Mucosa of gallbladder (tissue), 1 donor: ENCODE measurements at places on chromosomes 2 and 18.

GRCh38 chr2:138335036-138335435 lies 166.5 kb upstream of the SPOPL start:
- DNase-seq: no peak

GRCh38 chr2:234249873-234250272 lies 199.4 kb downstream of the SPP2 start:
- no peak for DNase-seq

DNA sequence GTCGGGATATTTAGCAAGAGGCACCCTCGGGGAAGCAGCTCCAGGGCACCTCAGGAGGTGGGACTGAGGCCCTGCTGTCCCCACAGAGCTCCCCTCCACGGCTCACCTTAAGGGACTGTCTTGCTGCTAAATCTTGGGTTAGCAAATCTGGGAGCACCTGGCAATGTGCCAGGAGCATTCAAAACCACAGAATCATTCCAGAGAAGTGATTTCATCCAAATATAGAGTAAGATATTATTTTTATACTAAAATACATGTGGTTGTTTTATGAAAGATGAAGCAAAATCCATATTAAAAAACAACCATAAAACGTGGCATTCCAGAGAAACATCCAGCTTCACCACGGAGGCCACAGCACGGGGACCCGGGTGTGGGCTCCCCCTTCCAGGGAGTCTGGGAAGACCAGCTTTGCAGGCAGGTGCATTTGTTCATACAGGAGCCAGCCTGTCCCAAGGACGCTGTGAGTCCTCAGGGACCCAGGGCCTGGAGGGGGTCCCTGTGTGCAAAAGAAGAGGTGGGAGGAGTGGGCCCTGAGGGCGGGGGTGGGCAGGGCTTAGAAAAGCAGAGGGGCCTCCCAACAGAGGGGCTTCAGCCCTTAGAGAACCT lies 16.3 kb downstream of the HS1BP3 start:
- no peak for DNase-seq

GRCh38 chr2:195656161-195656858 lies 716 bp upstream of the SLC39A10 start:
- DNase-seq: peak; percentile 21

DNA sequence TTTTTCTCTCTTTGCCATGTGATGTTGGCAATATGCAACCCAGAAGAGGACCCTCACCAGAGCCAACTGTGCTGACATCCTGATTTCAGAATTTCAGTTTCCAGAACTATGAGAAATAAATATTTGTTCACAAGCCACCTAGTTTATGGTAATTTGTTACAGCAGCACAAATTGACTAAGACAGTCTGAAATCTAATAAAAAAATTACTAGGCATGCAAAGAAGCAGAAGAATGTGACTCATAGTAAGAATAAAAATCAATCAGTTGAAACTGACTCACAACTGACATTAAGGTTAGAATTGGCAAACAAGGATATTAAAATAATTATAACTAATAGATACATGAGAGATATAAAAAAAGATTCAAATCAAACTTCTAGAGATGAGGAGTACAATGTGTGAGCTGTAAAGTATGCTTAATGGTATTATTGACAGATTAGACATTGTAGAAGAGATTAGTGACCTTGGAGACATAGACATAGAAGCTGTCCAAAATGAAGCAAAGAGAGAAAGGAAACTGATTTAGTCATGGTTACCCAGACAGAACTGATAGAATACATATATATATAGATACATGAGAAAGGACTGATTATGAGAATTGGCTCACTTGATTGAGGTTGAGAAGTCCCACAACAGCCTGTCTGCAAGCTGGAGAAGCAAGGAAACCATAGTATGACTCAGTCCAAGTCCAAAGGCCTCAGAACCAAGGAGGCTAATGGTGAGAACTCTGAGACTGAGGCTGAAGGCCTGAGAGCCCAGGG lies 27.8 kb upstream of the TTC39C start:
- no peak for DNase-seq

- no peak for DNase-seq
These were observed 40.0 kb downstream of the DNMT3A start for GRCh38 chr2:25301453-25302352.

DNA sequence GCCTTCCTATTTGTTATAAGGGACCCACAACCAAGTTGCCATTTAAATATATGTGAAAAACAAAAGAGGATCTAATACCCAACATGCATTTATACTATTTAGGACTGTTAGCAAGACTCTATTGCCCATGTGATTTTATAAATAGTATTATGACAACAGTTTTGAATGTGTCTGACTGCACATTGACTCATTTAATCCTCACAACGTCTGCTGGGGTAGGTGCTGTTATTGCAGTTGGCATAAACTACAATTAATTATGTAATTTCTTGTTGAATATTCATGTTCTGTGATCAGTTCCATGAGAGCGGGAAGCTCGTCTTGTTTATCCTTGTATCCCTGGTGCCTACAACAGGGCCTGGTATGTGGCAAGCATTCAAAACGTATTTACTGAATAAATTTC lies 53.7 kb downstream of the SH2D6 start:
- no peak for DNase-seq

DNA sequence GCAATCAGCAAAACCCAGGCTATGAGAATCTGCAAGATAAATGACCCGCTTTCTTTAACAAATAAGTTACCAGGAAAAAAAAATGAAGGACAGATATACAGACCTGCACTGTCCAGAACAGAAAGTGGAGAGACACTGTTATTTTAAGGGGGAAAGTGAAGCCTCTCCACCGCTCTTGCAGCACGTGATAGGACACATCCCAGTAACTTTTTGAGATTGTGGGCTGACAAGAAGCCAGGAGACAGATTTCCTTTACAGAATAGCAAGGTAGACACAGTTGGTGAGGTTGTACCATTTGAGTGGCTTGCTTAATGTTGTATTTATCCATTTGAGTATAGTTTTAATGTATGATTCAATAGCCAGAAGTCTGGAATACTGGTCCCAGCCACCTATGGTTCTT lies 13.0 kb downstream of the TMEM169 start:
- DNase-seq: no peak

GRCh38 chr2:218821605-218822211 lies 9.9 kb downstream of the PRKAG3 start:
- no peak for DNase-seq

DNA sequence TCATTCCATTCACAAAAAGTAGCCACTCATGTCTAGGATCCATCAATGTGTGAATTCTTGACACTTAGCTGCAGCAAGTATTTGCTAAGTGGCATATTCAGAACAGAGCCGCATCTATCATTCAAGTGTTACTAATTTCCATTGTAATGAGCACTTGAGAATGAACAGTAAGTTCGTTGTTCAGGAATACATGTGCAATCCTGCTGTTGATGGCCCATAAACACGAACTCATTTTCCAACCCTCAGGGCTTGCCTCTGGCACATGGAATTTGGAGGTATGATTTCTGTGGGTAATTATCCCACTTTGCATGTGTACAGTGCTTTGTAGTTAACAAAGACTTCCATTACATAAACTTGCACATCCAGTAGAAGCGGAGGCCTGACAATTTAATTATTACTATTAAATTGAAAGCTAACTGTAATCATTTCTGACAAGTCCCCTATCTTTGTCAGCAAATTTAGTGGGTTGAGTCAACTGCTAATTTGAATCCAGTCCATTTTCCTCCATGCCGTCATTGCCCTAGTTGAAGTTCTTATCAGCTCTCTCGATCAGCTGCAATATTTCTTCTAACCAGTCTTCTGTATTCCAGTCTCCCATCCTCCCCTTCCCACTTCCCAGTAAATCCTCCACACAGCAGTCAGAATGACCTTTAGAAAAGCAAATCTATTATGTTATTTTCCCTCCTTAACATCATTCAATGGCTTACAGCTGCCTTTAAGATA lies 116.0 kb upstream of the AQP4 start:
- DNase-seq: no peak

GRCh38 chr2:233497692-233498091 lies 68.9 kb downstream of the USP40 start:
- DNase-seq: no peak

DNA sequence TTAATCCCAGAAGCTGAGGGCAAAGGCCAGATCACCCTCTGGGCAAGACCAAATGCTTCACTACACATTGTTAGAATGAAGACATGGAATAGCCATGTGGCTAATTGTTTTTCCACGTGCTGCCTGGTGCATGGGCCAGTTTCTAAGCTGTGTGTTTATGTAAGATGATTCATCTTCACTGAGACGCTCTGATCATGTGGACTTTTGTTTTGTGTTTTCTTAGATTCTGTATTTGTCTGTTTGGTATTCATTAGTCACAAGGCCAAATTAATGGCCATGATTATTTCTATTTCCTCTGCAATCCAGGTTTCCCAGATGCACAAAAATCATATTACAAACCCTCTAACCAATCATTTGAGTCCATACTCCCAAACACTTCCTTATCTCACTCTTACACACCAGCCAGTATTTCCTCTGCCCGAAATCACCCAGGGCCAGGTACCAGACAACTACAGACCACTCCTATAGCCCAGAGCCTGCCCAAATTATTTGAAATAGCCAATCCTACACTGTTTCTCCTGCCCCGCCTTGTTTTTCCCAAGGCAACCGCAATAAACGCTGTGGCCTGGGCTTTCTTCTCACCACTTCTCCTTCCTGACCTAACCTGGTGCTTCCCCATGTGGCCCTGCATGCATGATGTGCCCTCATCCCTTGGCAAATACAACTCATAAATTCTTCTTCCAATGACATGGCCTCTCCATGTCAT lies 94.2 kb upstream of the SP3 start:
- no peak for DNase-seq

GRCh38 chr2:50863856-50864255 lies 168.1 kb downstream of the NRXN1 start:
- no peak for DNase-seq

DNA sequence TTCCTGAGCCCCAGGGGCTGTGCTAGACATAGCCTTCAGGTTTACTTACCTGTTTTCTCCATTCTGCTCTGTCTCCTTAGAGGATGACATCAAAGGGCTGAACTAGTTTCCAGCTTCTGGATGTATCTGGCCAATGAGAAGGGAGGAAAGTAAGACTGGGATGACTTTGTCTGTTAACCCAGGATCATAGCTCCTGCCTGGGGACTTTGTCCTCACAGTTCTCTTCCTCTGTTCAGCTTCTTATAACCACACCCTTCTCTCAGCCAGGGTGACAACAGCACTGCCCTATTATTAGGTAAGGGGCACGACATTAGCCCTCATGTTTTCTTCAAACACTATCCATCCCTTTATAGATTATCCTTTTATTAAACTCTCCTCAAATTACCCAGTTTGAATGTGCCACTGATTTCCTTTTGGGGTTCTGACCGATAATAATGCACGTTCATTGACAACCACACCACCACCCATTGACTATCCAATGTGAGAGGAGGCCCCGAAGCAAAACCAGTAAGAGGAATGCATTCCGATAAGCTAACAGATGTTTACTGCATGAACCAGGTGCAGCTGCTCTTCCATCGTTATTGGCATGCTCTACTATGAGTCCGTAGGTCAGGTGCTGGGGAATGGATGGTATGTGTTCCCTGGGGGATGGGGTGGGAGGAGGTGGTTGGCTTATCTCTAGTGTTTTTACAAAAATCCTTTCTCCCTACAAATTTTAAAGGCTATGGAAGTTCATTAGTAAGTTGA lies 23.5 kb downstream of the TSN start:
- DNase-seq: peak; percentile 34

- no peak for DNase-seq
These were observed 147.1 kb downstream of the GALNT1 start for GRCh38 chr18:35728676-35729075.

GRCh38 chr2:105750735-105751134 lies 6.0 kb downstream of the NCK2 start:
- DNase-seq: no peak

DNA sequence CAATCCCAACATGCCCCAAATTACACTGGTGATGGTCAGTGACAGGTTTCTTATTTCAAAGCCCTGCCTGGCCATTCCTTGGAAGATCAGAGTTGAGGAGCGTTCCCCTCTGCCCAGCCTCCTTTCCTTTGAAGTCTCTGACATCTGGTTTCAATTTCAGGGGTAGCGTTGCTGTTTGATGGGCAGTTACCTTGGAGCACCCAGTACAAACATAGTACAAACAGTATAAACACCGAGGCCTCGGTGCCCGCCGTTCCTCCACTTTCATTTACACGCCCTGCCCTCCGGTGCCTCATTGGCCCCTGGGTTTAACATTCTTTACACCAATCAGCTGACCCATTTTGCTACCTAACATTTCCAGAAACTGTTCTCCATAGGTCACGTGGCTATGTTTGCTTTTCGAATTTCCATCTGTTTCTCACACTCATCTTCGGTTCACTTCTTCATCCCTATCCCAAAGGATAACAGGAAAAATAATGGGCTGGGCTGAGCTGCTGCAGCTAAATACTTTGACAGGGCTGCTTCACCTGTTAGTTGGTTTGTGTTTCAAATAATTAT lies 65.6 kb downstream of the NRP2 start:
- DNase-seq: no peak

- no peak for DNase-seq
These were observed 63.4 kb upstream of the PLA2R1 start for GRCh38 chr2:160125828-160126227.

GRCh38 chr2:201451292-201452057 lies at the start of the genes STRADB and TRAK2:
TSS of gene STRADB (plus strand) at chr2:201451740. CDS start at chr2:201454841, 3,101 bp downstream.
TSS of gene TRAK2 (minus strand) at chr2:201451458. CDS start at chr2:201420507, 30,951 bp downstream.
- DNase-seq: peak; percentile 95

DNA sequence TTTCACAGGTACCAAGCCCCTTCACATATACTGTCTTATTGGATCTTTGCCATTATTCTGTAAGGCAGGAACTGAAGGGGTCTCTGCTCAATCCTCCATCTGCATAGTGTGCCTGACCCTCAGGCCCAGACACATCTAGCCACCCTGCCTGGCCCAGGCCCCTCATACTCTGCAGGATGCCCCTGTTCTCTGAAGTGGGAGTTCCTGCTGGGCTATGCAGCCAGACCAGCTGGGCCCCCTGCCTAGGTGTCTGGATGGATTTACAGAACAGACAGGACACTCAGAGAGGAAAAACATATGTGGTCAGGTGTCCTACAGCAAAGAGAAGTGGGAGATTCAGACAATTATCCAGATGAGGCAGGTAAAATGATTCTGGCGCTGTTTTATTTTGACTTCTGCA lies 42.0 kb downstream of the SLC4A5 start:
- no peak for DNase-seq

DNA sequence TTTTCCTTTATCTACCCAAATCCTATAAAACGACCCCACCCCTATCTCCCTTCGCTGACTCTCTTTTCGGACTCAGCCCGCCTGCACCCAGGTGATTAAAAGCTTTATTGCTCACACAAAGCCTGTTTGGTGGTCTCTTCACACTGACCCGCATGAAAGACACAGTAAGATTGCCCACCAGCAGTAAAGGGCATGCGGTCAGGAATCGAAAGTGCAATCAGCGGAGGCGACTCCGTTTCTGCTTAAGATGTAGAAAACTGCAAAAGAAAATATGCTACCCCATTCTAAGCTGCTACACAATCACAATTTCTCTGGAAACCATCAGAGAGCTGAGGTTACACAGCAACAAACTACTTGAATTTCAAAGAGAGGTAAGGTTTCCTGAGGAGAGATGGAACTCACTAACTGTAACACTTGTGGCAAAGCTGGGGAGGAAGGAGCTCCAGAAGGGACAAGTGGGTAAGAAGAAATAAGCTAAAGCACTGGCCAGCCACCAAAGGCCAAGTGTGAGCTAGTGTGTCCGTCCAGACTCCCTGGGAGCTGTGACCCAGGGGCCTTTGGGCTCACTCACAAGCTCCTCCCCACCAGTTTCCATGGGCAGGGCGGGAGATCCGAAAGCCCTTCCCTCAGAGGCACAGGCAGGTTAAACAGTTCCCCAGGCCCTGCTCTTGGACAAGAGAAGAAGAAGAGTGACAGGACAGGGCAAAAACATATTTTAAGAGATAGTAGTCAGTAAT lies 72.8 kb upstream of the TGFA start:
- no peak for DNase-seq
